NCI-H1105 (cell line): ENCODE measurements at places on chromosomes 4 and X.

DNA sequence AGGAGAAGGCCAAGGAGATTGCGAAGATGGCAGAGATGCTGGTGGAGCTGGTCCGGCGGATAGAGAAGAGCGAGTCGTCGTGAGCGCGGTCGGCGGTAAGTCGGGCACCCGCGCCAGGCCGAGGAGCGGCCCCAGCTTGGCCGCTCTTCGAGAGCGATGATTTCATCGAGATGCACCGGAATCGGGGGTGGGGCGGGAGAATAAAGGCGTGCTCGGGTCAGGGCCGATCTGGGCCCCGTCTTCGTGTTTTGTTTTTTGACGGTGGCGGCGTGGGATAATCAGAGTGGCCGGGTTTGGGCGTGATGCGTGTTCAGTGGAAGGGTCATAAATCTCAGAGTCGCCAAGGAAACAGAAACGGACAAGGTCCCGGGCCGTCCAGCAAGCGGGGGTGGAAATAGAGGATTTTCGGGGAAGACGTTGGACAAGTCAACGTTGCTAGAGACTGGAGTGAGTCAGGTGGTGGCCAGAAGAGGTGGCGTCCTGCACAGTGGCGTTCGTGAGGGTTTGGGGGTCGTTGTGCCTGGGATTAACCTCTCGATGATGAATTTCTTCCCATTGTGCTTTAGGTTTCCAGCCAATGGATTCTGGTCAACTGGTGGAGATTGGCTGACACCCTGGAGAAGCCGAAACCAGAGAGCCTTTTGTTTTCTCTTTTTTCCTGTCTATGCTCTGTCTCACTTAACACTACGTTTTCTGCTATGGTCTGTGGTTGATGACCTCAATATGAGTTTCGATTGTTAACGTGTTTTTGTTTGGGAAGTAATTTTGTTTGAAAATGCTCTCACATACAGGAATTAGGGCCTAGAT, 882 bp downstream of the MRFAP1 start:
- DNase-seq = no peak

GRCh38 chrX:110941906-110942305, 146.3 kb upstream of the CHRDL1 start:
- DNase-seq = no peak

DNA sequence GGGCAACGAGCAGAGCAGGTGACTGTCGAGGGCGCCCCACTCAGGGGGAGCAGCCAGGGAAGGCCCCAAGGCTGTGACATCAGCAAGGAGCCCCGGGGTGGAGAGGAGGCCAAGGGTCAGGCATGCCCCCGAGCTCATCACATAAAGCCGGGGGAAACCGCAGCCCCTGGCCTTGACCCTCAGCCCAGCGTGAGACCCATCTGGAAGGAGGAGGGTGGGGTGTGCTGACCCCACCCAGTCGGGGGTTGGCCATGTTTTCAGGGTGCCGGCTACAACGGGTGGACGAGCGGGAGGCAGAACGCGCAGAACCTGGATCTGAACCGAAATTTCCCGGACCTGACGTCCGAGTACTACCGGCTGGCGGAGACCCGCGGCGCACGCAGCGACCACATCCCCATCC, 13.9 kb downstream of the CPZ start:
- DNase-seq = no peak

GRCh38 chr4:61590881-61591280, 390.8 kb downstream of the ADGRL3 start:
- no peak for DNase-seq

GRCh38 chrX:74251006-74251930, 52.7 kb upstream of the ZCCHC13 start:
- no peak for DNase-seq
